ENCODE measurements at places on chromosomes 5 and 9.

DNA sequence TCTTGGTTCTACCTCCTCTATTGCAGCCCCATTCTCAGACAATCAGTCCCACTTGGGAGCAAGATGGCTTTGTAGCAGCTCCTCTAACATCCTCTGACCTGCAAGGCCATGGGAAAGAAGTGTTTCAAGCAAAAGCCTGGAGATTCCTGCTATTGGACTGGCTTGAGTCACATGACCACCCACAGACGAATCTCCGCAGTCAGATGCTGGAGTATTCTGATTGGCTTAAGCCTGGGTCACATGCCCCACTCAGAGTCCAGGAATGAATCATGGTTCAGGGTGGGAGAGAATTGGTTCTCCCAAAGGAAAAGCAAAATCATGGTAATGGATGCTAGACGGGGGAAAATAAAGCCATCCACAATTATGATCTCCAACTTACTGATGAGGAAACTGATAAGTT lies 22.6 kb upstream of the LMX1B start:
- no peak for DNase-seq

- DNase-seq = no peak
Measured at GRCh38 chr5:72005671-72006070, 101.6 kb upstream of the MAP1B start.

DNA sequence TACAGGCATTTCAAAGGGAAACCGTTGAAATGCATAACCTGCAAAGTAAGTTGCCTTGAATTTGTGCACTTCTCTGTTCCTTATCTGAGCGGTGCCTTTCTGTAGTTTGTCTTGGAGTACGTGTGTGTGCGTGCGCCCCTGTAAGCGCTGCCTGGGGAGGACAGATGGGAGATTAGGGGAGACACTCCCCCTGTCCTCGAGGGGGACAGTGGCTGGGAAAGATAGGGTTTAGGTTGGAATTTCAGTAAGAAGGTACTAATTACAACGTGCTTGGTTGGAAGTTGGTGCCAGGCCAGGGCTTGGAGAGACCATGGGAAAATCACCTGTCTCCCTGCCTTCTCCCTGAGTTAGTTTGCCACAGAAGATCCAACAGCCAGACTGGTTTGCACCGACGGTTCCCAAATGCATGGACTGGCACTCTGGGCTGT lies 73.2 kb downstream of the PIK3R1 start:
- DNase-seq = no peak

DNA sequence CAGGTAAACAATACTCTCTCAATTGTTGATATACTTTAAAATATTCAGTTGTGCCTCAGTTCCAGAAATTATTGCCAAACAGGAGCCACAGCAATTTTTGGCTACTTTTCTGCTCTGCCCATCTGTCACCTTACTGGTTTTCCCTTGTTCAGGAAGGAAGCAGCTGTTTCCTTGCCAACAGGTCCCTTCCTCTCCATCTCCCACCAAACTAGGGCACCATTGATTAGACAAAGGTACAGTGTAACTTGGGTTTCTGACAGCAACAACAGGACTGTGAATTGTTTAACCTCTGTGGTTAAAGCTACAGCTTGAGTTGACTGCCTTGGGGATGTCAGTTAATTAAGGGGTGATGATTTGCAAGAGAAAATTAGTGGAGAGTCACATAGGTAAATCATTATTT lies 76.9 kb downstream of the PIP5K1B start:
- no peak for DNase-seq

- DNase-seq = no peak
Measured at GRCh38 chr9:109068764-109069163, 51.0 kb downstream of the TMEM245 start.

DNA sequence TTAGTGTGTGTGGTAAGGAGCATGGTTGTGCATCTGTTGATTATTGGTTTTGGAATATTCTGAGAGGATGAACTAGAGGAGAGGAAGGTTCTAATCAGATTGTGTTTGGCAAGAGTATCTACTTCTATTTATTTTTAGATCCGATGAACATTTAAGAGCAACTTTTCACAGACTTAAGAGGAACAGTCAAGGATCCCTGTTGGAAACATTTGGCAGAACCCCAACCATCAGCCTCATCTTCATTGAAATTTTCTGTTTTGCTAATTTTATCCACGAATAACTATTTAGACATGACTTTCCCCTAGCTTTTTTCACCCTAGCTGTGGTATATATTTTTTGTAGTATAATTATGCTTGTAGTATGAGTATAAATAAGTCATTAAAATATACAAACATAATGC lies 868.5 kb downstream of the MAT2B start:
- no peak for DNase-seq

- no peak for DNase-seq
Measured at GRCh38 chr9:36937951-36938350, 96.1 kb downstream of the PAX5 start.

- no peak for DNase-seq
Measured at GRCh38 chr5:107058235-107058634, 612.5 kb downstream of the EFNA5 start.

GRCh38 chr5:99034336-99034735 lies 105.5 kb upstream of the CHD1 start:
- DNase-seq = no peak

DNA sequence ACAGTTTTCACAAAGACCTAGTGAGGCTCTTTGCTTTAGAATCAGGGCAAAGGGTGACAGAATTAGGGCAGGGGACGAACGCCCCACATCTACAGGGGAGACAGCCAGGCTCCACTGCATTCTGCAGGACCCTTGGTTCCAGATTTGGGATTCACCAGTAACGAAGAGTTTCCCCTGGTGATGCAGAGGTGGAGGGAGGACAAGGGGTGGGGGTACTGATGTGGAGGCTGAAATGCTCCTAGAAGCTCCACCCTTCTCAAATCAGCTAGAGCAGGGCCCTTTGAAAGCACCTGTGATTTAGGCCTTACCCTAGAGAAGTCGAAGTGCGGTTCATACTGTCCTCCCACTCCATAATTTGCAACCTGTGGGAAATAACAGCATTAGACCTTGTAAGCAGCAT lies 29.1 kb downstream of the P4HA2 start:
- no peak for DNase-seq

DNA sequence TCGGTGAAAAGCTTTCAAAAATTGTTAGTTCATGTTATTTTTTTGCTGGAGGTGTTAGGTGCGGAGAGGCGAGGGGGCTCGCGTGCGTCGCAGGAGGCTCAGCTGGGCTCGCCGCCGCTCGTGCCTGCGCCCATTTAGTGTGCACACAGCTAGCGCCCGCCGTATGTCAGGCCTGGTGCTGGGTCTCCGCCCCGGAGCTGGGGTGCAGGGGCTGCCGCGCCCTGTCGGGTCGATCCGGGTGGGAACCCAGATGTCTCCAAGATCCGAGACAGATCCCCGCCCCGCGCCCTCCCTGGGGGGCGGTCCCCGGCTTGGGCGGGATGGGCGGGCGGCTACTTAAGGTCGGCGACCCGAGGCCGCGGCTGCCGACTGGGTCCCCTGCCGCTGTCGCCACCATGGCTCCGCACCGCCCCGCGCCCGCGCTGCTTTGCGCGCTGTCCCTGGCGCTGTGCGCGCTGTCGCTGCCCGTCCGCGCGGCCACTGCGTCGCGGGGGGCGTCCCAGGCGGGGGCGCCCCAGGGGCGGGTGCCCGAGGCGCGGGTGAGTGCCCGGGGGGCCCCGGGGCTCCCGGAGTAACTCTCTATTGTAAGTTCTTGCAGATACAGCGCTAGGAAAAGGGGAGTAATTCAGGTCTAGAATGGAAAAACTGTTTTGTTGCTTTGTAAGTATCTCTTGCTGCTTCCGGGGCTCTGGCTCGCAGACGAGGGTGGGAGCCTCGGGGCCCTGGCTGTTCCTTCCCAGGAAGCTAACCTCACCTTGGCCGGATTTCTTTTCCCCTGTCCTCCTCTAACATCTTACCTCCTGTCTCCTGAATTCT lies 31.7 kb downstream of the GSN start:
- DNase-seq = peak; percentile 57

DNA sequence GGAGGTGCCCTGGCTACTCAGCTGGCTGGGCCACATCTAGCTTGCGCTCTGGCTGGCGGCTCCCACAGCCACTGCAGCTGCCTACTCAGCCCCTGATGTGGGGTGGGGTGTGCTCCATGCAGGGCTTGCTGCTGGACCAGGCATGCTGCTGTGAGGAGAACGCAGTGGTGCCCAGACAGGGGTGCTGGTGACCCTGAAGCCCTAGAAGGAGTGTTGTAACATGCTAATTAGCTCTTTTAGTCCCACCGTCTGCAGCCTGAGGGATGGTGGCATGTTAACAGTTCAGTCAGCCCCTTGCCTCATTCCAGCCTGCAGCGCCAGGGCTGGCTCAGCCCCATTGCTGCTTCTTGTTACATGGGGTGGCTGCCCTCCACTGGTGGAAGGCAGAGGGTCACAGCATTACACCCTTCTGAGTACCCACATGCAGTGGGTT lies 642.3 kb downstream of the DMRTA1 start:
- peak; percentile 28 for DNase-seq

DNA sequence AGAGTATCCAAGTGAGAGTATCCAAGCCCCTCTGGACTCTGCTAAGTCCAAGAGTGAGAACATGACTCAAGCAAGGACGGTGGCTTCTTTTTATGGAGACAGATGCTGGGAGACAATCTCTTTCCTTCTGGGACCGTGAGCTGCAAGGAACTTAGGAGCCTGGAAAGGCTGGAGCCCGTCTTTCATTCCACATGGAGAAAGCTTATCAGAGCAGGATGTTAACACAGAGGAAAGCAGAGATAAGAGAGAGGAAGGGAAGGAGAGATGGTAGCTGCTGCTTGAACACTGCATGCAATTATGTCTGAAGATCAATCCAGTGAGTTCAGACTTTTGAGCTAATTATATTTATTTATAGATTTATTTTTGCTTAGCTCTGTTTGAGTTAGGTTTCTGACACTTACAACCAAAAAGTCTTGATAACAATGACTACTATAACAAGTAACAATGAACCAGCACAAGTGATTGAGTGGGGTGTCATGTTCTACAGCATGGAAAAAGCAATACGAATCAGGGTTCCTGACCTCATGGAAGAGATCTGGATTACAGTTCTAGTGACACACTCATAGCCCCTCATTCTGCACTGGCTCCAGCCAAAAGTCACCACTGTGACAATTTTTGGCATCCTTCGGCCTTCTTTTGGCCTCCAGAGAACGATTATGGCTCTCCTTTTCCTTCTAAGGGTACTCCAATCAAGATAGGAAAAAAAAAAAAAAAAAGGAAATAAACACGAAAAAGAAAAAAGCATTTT lies 71.5 kb downstream of the PRLR start:
- no peak for DNase-seq

DNA sequence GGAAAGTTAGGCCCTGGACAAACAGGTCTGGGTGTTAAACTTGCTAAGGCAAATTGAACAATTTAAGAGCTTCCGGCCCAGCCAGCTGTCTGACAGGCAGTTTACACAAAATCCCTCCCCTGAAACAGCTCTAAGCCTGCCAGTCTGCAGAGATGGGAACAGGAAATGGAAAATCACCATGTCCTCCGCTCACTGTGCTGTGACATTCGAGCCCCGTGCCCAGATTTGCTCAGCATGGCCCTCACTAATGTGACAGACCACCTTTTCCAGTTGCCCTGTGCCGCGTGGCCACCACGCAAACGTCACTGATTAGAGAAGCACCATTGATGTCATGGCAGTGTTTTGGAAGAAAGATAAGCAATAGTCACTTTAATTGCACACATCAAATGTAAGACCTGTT lies 41.0 kb downstream of the CCNJL start:
- no peak for DNase-seq

DNA sequence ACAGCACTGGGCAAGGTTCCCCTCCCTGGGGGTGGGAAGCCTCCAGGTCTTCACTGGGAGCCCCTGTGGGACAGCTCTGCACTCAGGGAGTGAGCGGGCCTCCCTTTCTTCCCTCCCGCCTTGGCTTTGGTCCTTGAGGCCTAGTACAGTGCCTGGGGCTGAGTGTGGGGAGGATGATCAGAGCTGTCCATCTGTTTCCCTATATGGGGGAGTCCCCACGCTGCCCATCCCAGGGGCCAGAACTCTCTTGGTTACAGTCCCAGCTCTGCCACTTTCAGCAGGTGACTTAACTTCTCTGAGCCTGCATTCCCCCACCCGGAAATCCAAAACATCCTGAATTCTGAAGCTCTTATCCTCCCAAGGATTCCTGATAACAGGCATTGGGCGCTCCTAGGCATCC lies 42.6 kb downstream of the DAB2IP start:
- no peak for DNase-seq

GRCh38 chr9:135229701-135230385 lies 142.4 kb downstream of the OLFM1 start:
- peak; percentile 12 for DNase-seq

GRCh38 chr5:7872517-7873130 lies 3.7 kb downstream of the MTRR start:
- no peak for DNase-seq

GRCh38 chr5:386432-387341 lies 56.3 kb upstream of the EXOC3 start:
- no peak for DNase-seq

All from glutamatergic neuron (in vitro differentiated cells).